RPMI8226 (cell line): ENCODE measurements at places on chromosomes 12 and 14.

DNA sequence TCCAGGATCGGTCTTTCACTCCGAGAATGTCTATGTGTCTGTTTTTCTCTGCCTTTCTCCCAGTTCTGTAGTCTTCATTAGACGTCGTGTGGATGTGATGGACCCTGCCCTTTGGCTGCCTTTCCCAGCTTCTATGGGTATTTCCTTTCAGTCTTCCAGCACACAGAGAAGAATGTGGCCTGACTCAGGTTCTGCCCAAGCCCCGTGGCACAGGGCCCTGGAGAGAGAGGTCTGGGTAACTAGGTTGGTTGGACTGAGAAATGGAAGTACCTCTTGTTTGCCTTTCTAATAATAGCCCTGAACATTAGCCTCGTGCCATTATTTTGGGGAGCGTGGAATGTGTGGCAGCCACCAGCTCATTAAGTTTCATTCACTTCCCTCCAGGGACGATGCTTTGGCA is 3.8 kb downstream of the FOXJ2 start:
- no peak for DNase-seq

DNA sequence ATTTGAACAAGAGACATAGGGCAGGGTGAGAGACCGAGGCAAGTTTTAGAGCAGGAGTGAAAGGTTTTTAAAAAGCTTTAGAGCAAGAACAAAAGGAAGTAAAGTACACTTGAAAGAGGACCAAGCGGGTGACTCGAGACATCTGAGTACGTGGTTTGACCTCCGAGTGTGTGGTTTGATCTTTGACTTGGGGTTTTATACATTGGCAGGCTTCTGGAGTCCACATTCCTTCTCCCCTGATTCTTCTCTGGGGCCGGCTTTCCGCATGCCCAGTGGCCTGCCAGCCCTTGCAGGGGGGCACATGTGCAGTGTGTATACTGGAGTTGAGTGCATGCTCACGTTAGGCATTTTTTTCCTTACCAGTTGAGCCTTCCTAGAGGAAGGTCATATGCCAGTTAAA is 96.3 kb downstream of the SLC15A4 start:
- DNase-seq, result no peak

DNA sequence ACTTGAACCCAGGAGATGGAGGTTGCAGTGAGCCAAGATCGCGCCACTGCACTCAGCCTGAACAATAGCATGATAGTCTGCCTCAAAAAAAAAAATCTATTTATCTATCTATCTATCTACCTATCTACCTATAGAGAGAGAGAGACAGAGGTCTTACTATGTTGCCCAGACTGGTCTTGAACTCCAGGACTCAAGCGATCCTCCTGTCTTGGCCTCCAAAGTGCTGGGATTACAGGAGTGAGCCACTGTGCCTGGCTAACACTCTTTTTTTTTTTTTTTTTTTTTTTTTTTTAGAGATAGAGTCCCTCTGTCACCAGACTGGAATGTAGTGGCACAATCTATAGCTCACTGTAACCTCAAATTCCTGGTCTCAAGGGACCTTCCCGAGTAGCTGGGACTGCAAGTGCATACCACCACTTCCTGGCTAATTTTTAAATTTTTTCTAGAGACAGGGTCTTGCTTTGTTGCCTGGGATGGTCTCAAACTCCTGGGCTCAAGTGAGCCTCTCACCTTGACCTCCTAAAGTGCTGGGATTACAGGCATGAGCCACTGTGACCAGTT is 1.9 kb downstream of the FAM186A start:
- DNase-seq, result no peak

- no peak for DNase-seq
Observed at GRCh38 chr12:22116376-22116775, 70.4 kb downstream of the CMAS start.

- no peak for DNase-seq
Observed at GRCh38 chr14:39369029-39369428, 63.2 kb downstream of the FBXO33 start.

- DNase-seq, result no peak
Observed at GRCh38 chr12:104480012-104480411, 23.3 kb downstream of the CHST11 start.

DNA sequence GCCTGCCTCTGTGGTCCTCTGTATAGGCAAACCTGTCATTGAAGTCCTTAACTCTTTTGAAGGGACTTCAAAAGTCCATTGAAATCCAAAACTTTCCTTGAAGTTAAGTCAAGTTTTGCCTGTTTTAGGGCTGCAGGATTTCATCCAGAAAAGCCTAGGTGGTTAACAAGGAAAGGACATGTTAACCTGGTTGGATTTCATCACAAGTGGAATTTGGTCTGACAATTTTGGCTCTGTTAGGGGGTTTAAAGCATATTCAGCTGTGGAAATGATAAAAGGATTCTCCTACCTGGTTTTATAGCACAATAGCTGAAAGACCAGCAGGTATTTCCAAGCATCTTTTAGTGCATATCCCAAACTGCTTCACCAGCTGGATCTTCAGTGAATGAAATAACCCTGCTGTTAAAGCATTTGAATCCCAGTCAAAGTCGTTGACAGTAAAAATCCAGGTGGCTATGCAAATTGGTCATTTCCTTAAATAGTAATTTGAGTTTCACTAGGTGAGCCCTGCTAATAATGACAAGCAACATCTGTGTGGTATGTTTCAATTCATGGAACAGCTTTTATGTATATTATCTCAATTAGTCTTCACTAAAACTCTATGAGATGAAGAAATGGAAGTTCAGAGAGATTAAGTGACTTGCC is 400.5 kb downstream of the ETNK1 start:
- no peak for DNase-seq

- DNase-seq, result no peak
Observed at GRCh38 chr12:6424866-6425265, 19.9 kb upstream of the CD27 start.

DNA sequence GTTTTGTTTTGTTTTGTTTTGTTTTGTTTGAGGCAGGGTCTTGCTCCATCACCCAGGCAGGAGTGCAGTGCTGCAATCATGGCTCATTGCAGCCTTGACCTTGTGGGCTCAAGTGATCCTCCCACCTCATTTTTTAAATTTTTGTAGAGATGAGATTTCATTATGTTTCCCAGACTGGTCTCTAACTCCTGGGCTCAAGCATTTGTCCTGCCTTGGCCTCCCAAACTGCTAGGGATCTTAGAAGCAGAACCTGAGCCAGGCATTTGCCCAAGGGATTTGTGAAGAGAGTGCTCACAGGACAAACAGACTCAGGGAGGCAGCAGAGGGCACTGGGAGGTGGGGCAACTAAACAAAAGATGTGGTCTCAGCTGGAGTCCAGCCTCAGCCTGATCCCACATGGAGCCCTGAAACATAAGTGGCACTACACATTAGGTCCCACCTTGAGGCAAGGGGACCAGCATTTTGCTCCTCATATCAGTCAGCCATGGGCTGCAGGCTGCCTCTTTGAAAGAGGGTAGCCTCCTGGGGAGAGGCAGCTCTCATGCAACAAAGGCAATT is 86.2 kb upstream of the CMKLR1 start:
- DNase-seq, result no peak

DNA sequence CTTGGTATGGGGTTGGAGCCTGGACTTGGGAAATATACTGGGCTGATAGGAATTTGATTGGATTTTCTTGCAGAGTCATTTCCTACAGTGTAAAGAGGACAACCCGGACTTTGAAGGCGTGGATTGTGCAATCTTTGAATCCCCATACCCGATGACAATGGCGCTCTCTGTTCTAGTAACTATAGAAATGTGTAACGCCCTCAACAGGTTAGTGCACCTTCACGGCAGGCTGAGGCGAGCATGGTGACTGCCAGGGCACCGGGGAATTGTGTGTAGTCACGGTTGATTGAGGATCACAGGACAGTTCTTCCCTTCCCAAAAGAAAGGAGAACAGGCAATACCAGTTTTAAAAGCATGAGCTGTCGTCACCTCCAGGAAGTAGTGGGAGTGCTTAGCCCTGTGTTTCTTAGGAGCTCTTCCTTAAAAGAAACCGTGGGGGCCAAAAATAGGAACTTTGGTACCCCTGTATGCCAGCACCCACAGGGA is 58.3 kb downstream of the ANAPC7 start:
- no peak for DNase-seq

DNA sequence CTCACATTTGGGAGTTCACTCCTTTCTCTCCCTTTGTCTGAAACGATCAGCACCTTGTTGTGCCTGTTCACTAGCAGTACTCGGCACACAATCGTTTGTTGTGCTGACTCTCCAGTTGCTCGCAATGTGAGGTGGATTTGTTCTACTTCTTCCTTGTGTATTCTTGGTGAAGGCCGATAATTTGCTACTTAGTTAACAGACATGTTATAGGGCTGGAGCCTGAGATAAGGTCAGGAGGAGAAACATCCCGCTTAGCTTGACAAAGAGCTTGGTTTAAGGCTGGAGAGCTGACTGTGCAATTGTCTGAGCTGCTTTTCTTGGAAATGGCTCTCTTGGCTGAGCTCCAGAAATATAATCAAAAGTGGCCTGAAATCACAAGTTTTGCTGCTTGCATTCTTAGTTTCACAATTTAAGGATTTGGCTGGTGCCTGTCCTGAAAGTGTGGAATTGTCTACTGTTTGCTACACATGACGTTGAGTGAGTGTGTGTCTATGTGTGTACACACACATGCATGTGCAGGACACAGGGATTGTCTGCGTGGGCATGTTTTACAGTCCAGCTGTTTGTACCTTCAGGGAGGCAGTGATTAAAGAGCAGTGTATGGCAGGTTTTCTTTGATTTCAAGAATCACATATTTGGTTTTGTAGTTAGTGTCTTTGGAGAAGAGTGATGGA is 77.7 kb downstream of the ARF6 start:
- DNase-seq, result peak; percentile 85

DNA sequence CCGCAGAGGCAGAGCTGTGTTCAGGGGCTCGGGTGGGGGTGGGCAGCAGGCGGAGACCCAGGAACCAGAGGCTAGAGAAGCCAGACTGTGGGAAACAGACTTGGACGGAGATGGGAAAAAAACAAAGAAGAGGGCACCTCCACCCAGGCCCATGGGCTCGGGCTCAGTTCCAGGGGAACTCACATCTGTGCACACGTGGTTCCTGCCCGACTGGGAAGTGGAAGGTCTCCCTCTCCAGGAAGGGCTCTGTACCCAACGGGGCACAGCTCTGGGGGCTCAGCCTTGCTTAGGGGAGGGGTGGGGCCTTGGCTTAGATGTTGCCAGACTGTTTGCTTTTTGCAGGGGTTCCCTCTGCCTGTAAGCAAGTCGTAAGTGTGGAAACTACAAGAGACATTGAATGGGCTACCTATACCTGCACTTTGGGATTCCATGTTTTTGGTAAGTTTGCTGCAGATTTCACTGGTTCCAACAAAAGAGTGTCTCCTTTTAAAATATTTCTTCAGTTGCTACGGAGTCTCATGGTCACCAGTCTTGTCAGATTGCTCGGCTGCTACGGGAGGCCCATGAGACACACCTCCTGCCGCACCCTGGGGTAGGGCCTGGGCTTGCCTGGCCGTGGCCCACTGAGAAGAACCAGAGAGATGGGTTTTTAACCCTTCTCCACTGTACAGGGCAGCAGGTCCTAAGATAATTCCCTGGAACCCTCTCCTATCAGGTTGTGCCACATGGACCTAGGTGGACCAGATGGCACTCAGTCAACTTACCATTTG is 127.6 kb upstream of the EVL start:
- DNase-seq, result no peak

- DNase-seq, result no peak
Observed at GRCh38 chr12:67662910-67663538, 14.5 kb downstream of the DYRK2 start.

DNA sequence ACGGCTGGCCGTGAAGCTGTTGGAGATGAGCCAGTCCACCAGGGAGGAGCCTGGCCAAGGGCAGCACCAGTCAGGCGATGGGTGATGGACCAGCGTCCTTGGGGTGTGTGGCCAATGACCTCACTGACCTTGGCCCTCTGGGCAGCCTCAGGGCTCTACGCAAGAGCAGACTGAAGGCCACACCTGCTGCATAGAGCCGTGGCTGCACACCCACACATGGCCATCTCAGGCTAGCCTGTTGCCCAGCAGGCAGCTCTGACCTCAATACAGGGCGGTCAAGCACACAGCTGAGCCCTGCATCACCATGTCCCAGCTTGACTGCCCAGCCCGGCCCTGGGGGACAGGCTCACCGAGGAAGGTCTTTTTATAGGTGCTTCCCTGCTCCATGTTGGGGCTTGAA is 19.2 kb downstream of the PLEK2 start:
- no peak for DNase-seq

DNA sequence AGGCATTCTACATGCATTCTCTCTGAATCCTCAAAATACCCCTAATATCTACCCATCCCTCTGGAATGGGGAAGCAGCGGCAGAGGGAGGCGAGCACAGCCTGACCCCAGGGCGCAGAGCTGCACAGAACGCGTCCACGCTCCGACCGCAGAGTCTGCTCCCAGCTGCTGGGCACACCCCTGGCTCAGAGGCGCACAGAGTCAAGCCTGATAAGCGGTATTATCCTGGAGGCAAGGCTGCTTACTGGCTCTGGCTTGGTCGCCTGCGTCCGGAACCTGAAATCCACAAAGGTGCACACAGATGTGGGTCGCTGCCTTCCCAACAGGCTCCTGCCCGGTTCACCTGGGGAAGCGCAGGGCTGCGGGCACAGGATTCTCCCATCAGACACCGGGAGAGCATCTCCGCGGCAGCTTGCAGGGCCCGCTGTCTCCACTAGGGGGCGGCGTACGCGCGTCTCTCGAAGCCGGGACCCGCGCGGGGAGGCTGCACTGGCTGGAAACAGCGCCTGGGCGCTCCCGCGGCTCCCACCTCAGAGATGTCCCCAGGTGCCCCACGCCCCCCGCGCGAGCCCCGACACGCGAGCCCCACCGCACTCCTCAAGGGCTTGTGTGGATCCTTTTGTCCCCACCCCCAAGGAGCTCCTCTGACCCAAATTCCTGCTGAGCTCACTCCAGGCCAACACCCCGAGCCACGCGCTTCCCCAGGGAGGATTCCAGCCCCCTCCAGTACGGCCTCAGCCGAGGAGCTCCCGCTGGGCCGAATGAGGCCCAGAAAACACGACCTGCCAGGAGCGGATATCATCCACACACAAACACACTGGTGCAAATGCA is 120.1 kb upstream of the FZD10 start:
- DNase-seq, result peak; percentile 52

- no peak for DNase-seq
Observed at GRCh38 chr12:26056335-26056734, 68.5 kb downstream of the BHLHE41 start.

DNA sequence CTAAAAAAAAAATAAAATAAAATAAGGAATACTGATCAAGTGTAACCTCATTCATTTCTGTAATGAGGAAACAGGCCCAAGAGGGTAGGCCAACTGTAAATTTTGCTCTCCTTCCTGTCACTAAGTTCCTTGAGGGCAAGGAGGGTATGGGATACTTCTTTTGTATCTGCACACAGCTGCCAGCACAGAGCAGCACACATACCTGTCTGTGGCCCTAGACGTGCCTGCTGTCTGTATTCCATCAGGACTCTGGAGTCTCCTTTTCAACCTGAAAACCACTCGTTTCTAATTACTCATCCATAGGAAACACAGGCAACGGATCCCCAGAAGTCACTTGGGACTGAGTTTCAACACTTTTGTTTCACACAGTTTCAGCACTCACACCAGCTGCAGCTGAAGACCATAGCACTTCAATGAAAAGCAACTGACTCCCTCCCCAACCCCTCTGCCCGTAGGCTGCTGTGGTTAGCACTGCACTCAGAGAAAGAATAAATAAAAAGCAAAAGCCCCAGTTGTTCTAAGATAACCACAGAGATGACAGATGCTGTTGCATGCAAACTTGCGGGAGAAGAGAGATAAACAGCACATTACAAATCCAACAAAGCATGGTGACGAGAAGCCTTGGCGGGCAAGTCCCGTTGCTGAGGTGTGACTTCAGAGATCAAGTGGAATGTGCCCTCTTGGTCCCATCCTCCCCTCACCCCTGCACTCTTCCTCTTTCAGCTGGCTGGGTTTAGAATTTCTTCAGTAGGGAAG is 24.9 kb downstream of the CRACR2A start:
- no peak for DNase-seq

GRCh38 chr12:104494137-104494792 is 37.5 kb downstream of the CHST11 start:
- DNase-seq, result no peak
